ENCODE measurements at places on chromosomes 1 and 21.
A peak's percentile ranks its signal among the peaks of the same experiment; 100 is the strongest.

DNA sequence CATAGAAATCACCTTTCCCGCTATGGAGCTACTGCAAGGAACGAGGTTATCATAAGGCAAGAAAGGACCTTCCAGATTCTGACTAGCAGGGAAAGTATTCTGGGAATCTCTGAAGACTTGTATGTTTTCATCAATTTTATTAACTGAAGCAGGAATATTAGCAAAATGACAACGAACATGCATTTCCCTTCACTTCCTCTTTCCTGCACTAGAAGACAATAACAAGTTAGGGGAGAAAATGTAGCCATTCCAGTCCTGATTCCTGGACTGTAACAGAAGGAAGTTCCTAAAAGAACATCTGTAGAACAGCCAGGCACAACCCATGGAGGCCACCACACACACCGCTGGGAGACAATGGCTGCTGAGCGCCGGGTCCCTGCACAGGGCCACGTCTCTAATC, 106.8 kb downstream of the RAVER2 start:
- DNase-seq = no peak

DNA sequence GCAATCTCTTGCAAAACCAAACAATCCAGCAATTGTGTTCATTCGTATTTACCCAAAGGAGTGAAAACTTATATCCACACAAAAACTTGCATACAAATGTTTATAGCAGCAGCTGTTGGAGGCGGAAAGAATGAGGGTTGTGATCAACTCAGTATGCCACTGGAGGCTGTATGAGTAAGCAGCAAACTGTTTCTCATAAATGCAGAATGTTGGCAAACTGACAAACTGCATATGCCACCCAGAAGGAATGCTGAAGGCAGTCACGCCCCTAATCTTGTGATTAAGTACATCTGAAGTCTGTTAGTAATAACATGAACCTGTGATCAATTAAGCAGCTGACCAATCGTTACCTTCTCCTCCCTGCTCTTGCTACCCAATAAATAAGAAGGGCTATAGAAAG, 60.5 kb upstream of the CR2 start:
- peak; percentile 38 for DNase-seq

GRCh38 chr1:217482356-217483102, 148.4 kb downstream of the GPATCH2 start:
- DNase-seq = no peak

- no peak for DNase-seq
Observed at GRCh38 chr1:212004895-212005608, 30.3 kb downstream of the INTS7 start.

DNA sequence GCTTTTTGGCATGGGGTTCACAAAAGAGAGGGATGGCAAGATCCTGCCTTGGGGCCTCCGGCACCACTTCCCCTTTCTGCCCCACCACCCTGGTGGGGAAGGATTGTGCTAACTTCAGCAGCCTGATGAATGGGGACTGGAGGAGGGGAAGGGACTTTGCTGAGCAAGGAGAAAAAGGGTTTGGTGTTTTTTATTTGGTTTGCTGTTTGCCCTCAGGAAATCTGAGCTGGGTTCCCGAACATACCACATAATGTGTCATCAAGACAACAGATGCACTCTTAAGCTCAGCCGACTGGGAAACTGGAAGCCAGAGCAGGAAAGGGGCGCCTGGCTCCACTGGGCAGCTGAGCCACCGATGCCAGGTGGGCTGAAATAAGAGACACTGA, 19.8 kb downstream of the OLFML2B start:
- peak; percentile 66 for DNase-seq

DNA sequence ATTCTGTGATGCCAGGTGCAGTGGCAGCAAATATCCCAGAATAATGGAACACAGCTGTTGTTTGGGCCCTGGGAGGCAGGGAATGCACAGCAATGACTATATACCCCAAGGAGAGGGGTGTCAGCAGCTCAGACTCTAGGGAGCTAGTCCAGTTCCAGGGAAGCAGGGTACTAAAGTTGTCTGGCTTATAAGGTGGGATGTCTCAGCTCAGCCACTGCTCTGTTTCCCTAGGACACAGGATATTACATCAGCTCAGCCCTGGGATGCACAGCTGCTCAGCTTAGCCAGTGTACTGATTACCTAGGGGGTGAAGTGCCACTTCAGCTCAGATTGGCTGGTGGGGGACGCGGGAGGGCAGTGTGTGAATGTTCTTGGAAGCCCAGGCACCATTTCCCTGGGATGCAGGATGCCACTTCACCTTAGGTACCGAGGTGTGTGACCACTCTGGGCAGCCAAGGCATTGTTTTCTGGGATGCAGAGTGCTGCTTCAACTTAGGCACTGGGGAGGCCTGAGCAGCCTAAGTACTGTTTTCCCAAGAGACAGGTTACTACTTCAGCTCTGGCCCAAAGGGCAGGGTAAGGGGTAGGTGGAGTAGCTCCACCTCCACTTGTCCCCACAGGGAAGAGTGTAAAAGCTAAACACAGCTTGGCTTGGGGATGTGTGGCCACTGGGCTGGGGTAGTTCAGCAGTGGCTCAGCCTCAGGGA, 59.4 kb downstream of the DIPK1A start:
- DNase-seq = no peak

DNA sequence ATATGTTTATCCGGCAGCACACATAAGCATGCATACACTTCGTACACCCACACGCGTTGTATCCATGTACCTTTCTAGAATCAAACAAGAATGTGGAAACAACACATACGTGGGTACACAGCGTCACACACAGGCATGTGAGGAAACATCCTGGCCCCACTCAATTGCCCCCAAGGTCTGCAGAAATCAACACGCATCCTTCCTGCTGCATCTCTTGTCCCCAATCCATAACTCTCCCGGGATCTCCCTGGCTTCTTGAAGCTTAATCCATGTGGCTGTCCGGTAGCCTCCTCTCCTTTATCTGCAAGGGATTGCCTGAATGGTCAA, 5.5 kb upstream of the TBX15 start:
- DNase-seq = no peak

DNA sequence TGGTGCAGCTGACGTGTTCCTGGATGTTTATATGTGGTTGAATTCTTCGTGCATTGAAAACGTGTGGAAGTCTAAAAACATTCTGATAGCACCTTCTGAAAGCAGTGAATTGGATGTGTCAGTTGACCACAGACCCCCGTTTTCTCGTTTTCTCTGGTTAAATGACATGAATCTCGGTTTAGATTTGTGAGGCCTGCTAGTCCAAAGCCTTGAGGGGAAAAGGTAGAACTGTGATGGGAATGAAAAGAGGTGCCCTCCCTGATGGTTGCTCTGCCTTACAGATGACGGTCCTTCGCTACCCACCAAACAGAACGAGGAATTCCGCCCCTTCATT, 8.9 kb downstream of the RER1 start:
- DNase-seq = no peak

GRCh38 chr1:26556111-26556510, 26.6 kb downstream of the RPS6KA1 start:
- no peak for DNase-seq

- DNase-seq = no peak
Observed at GRCh38 chr21:24832961-24833360, 774.3 kb downstream of the MRPL39 start.

GRCh38 chr1:101221945-101222429, 14.8 kb upstream of the S1PR1 start:
- no peak for DNase-seq

- DNase-seq = no peak
Observed at GRCh38 chr1:171158096-171158495, 27.0 kb upstream of the FMO2 start.

GRCh38 chr1:32465578-32465933, 684 bp downstream of the ZBTB8B start:
- DNase-seq = no peak

DNA sequence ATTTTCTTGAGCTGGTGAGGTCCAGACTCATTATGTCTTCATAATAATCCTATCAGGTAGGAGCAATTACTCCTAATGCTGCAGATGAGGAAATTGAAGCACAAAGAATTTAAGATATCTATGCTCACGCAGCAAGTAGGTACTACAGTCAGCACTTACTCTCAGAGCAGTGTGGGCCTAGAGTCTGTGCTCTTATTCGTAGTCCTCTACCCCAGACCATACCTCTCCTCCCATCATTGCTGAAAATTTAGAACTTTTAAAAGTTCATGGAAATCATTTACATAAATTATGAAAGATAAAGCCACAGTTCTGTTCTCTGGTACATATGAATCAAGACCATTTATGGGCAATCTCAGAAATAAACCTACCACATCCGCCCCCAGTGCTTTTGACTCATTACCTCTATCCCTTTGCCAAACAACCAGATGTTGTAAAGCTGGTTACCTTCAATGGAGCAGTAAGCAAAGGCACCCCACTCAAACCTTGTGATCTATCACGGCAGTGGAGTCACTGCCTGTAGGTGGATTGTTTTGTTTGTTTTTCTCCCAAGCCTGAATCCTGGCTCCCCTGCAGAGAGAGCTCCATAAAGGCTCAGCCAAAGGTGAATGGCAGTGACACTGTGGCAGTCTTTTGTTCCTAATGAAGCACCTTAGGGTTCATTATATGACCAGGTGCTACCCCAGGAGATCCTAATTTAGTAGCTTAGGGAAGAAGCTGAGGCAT, 20.9 kb upstream of the MAN1A2 start:
- DNase-seq = no peak

- no peak for DNase-seq
Observed at GRCh38 chr1:230572121-230573105, 69.9 kb upstream of the COG2 start.

DNA sequence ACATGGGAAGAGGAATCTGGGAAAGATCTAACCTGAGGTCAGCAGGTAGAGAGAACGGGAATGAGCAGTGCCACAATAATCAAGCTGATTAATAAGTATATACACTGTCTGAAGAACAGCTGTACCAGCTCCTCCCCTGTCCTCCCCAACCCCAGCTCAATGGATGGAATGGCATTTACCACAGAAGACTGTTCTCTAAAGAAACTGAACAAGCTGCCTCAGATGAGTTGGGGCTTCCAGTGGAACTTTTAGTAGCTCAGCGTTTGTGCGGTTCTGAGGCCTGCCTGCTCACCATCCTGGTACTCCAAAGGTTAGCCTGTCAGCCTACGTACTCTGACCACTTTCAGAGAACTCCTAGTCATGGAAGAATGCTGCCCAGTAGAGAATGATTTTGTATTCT, 101.9 kb upstream of the LBR start:
- no peak for DNase-seq

DNA sequence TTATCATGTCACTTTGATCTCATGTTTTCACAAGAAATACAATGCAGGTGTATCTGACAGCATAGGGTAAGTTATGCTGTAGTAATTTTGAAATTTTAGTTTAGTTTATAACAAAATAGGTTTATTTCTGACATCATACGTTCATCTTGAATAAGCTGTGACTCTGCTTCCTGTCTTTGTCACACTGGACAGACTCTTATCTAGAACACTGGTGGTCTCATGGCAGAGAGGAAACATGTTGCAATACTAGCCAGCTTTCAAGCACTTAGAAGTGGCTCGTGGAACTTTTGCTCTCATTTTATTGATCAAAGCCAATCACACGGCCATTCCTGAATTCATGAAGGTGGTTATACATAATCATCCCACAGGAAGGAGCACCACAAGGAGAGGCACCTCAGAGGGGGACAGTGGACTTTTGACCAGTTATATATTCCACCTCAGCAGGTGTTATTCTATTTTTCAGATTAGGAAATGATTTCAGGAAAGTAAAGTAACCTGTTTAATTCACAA, 46.5 kb downstream of the CYP2J2 start:
- no peak for DNase-seq

- DNase-seq = no peak
Observed at GRCh38 chr21:17819877-17820229, 697 bp upstream of the C21orf91 start.

GRCh38 chr1:98468111-98468717, 193.3 kb upstream of the SNX7 start:
- DNase-seq = no peak

DNA sequence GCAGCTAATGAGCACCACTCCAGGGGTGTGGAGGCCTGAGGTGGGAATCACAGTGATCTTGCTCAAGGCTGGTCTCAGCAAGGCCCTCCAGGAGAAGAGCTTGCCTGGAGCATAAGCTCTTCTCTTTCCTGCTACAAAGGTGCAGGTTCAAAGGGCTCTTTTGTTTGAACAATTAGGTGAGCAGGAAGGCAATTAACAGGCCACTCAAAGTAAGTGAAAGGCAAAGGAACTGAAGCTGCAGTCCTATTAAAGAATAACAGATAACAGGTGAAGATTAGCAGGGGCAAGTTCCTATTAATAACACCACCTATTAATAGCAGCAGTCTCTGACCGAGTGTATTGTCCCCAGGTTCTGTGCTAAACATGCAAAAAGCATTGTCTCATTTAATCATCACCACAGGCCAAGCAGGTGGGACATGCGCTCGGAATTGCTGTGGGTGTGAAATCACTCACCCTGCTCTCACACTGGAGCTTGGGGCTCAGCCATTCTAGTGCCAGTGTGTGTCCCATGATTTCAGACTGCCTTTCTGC, 113.8 kb downstream of the RHOU start:
- DNase-seq = no peak

DNA sequence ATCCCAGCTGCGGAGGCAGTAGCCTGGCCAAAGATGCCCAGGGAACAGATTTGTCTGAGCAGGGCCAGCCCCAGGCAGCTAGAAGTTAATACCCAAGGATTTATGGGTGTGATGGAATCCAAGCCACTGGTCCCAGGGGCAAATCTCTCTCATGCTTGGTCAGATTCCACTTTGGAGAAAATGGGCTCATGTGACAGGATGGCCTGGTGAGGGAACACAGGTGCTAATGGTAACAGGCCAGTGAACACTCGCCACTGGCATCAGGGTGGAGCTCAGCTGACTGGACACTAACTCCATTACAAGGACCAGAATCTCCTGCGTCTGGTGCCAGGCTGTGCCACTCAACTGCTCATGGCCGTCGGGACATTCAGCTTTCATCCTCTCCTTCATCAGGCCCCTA, 12.0 kb downstream of the MDM4 start:
- no peak for DNase-seq

DNA sequence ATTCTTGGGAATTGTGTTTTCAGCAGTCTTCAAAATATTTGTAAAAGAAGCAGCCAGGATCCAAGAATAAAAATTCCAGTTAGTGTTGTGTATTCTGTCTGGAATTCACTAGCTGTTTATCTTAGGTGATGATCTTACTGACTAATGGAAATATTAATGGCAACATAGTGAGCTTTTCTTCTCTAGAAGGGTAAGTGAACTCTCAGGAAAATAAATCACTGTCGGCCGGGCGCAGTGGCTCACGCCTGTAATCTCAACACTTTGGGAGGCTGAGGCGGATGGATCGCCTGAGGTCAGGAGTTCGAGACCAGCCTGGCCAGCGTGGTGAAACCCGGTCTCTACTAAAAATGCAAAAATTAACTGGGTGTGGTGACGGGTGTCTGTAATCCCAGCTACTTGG, 87.4 kb upstream of the KIF1B start:
- DNase-seq = no peak

DNA sequence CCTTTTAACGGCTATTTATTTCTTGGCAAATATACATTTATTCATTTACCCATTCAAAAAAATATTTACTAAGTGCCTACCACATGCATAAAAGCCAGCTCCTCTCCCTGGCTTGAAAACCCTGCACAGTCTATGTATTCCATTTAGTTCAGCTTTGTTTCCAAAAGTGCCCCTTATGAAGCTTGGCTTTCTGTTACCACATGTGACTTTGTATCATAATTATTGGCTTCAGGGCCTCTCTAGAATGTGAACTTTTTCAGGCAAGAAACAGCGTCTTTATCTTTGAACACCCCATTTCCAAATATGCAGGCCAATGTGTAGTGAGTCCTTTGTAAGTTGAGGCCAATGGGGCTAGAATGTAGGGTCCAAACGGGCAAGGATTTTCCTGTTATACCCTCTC, 69.4 kb downstream of the CACHD1 start:
- DNase-seq = no peak
